ENCODE measurements at places on chromosomes 5 and 9.

DNA sequence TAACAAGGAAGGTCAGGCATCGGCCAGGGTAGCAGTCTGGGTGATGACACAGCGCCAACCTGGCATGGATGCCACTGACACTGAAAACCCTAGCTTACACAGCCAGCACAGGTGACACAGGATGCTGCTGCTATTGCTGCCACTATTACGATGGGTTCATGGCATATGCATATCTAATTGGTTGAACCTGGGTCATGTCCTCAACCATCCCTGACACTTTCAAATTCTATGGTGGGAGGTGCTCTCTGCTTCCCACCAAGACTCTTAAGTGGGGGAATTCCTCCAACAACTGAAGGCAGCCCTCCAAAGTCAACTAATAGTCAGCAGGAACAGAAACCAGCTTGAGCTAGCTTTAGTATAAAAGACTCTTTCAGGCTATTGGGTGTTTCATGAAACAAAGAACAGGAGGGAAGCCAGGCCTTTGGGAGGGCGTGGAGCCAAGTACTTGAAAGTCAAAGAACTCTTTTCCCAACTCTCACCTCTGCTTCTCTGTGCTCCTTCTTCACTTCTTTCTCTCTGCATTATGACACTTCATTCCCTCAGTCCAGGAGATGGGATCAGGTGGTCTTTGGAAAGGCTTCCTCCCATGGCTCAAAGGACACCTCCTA lies 21.3 kb downstream of the PTTG1 start:
- no peak for DNase-seq

DNA sequence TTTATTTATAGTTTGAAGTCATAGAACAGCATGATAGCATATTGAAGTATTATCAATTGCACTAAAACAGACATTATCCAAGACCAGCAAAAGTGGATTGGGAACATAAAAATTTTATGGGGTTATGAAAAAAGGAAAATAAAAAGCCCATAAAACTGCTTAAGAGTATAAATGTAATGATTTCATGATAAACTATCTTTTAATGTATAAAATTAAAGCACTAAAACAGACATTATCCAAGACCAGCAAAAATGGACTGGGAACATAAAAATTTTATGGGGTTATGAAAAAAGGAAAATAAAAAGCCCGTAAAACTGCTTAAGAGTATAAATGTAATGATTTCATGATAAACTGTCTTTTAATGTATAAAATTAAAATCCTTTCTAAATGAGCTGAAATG lies 119.0 kb upstream of the DAPK1 start:
- DNase-seq = no peak

GRCh38 chr5:39352951-39353350 lies 11.3 kb downstream of the C9 start:
- DNase-seq = no peak

DNA sequence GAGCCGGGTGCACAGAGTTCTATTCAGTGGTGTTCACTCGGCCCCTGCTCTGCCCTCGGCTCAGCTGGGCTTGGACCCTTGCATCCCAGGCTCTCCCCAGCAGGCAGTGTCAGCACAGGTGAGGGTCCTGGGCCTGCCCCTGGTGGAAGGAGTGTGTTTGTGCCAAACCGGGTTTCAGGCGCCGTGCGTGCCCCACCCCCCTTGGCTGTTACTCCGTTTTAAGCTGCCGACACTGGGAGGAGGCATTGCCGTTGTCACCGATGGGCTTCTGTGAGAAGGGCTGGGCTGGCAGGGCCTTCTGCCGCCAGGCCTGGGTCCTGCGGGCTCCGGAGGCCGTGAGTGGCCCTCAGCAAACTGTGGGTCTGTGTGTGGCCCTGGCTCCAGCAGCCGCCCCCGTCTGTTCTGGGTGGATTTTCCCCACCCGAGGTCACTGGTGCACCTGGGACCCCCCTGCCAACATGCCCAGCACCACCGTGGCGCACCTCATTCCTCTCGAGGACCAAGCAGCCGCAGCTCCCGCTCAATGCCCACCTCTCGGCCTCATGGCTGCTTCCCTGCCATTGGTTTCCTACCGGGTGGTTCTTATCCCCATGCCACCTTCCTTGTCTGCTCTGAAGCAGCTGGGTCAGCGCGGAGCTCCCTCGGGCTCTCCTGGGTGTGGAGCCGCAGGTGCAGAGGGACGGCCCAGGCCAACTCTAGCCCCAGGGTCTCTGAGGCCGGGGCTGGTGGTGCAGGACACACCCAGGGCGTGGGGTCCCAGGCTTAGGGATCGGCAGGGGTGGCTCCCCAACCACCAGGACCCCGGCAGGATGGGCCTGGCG lies 44.3 kb upstream of the EXOC3 start:
- DNase-seq = no peak

- peak; percentile 25 for DNase-seq
Observed at GRCh38 chr5:62042007-62042406, 264.0 kb upstream of the KIF2A start.

DNA sequence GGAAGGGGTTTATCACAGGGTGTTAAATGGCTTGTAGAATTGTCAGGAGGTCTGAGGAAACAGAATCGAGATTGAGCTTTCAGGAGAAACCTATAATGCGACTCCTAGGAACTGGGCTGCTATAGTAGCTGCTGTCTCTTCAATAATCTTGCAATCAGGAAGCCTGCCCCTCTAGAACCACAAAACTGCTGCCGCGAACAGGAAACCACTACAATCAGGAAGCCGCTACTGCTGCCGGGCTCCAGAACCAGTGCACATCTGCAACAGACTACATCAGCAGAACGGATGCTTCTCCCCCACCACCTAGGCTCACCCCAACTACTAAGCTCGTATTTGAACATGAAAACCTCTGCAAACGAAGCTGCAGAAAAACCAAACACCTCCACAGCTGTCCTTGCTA lies 31.6 kb downstream of the TNFSF8 start:
- DNase-seq = no peak

- no peak for DNase-seq
Observed at GRCh38 chr9:125701351-125701750, 5.7 kb downstream of the MAPKAP1 start.

DNA sequence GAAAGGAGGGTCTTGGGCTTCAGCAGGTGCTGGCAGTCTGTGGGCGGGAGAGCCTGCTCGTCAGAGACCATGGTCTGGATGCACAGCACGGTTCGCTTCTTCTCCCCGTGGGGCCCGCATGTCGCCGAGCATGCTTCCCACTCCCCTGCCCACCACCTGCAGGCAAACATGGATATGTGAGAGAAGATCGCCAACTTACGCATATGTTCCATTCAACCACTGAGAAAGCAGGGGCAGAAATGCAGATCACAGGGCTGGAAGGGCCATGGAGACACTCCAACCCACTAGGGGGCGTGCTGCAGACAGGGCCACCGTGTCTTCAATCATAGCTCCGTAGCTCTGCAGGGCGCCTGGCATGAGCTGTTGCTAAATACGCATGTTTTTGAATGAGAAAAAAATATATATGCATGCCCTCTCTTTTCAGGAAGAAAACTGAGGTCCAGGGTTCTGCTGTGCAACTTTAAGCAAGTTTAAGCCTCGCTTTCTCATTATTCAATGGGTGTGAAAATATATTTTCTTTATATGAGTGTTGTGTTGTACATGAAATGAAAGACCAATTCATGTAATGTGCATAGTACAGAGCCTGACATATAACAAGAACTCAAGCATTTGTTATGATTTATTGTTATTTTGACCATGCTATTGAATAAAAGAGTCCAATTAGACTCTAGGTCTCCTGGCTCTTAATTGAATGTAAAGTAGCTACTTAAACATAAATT lies 148.0 kb downstream of the TARS1 start:
- DNase-seq = no peak

DNA sequence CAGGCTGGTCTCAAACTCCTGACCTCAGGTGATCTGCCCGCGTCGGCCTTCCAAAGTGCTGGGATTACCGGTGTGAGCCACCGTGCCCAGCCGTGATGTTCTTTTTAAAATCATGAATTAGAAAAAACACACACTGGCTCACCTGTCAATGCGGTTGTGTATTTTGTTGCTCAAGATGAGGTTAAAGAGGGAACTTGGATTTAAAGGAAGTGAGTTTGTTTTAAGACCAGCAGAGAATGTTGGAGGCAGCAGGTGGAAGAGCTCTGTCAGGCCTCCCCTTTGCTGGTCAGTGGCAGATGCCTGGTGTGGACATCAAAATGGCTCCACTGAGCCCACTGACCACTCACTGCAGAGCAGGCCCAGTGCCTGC lies 38.9 kb downstream of the WNK2 start:
- DNase-seq = no peak

DNA sequence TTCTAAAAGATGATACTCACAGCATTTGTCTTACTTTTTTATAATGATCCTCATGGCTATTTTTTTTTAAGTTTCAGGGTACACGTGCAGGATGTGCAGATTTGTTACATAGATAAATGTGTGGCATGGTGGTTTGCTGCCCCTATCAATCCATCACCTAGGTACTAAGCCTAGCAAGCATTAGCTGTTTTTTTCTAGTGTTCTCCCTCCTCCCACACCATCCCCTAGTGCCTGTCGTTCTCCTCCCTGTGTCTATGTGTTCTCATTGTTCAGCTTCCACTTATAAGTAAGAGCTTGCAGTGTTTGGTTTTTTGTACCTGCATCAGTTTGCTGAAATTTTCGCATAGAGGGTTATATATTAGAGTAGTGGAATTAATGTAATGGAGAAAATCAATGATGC lies 189.1 kb upstream of the CDH12 start:
- no peak for DNase-seq

DNA sequence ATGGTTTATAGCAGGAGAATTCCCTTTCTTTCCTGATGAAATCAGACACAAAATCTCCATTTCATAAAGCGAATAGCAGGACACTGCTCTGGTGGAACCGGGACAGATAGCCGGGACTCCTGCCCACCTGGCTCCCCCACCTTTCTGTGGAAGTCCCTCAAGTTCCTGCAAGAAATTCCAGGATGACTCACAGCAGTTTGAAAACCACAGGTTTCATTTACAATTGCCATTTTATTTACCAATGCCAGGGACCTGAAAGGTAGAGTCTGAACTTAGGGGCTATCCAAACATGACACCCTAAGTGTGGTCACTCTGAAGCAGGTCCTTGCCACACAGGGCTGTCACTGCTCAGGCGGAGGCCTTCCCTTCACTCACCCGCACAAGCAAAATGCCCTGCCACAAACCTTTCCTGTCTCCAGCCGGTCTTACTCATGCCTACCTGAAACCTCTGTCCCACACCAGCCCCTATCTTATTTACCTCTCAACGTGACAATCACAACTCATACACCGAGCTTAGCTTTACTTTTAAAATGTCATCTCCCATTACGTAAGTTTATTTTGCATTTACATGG lies 63.3 kb upstream of the TAF1L start:
- no peak for DNase-seq

- no peak for DNase-seq
Observed at GRCh38 chr9:69344459-69344858, 19.4 kb downstream of the ENTREP1 start.

GRCh38 chr5:179297486-179298180 lies 47.6 kb downstream of the ADAMTS2 start:
- no peak for DNase-seq

DNA sequence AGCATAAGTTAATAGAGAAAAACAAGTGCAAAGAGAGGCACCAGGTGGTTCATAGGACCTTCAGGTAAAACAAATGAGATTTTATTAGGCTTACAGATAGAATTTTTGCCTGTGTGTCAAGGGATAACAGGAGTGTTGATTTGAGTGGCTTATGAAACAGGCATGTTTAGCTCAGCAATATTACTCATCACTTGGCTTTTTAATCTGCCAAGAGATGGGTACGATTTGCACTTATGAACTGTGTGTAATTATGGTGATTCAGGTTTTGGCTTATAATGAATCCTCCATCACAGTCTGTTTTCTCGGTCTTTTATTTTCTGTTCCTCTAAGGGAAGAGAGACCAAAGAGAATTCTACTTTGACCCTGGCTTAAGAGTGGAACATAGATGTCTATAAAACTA lies 199.3 kb downstream of the DMRTA1 start:
- DNase-seq = no peak

DNA sequence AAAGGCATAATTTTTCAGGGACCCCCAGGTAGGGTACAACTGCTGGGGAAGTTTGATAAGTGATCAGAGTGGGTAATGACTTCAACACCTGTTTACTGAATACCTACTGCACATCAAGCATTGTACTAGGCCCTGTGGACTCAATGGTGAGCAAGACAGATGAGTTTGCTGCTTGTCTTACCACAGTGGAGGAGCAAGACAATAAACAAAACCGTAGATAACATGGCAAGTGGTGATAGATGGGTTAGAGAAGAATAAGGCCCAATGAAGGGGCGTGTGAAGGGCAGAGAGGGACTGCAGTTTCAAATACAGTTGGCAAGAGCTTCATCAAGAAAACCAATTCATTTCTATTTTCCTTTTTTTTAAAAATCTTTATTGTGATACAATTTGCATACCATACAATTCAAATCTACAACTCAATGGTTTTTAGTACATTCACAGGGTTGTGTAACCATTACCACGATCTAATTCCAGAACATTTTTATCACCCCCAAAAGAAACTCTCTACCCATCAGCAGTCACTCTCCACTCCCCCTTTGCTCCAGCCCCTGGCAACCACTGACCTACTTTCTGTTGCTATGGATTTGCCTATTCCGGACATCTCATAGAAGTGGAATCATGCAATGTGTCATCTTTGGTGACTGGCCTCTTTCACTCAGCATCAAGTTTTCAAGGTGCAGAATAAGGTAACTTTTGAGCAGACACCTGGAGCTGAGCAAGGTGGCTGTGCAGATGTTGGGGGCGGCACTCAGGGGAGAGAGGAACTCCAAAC lies 31.9 kb upstream of the HAND1 start:
- DNase-seq = no peak

DNA sequence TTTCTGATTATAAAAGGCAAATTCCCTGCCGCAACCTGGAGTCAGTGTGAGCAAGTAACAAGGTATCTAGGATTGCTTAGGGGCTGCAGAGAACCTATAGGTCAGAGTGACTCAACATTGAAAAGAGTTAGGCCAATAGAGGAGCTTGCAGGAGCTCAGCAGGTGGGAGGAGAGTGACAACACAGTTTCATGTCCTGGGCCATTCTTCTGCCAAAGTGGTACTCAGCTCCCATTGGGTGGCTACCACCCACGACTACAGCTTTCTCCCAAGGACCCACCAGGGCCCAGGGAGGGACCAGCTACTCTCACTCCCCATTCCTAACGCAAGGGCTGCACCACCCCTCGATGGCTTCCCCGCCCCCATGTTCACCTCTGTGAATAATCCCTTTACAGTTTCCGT lies 86.7 kb upstream of the SPATA31C2 start:
- no peak for DNase-seq

- no peak for DNase-seq
Observed at GRCh38 chr9:97243606-97244005, 63.9 kb upstream of the CCDC180 start.

GRCh38 chr9:135590486-135591079 lies 29.0 kb downstream of the PAEP start:
- DNase-seq = no peak

Data from NCI-H774 (cell line).